RPMI7951 (cell line): ENCODE measurements at places on chromosomes 7 and 10. TPM values are rescaled to one million over a fixed set of nuclear protein-coding genes. Genes with fewer than 3 reads are reported as not detected.

The TRIM73 gene
- total RNA-seq, result under 0.01 and 0.29 TPM in 2 replicates

The FAM241B gene
- 0.36 TPM in 1 of 2 replicates, not detected in the other for total RNA-seq

DNA sequence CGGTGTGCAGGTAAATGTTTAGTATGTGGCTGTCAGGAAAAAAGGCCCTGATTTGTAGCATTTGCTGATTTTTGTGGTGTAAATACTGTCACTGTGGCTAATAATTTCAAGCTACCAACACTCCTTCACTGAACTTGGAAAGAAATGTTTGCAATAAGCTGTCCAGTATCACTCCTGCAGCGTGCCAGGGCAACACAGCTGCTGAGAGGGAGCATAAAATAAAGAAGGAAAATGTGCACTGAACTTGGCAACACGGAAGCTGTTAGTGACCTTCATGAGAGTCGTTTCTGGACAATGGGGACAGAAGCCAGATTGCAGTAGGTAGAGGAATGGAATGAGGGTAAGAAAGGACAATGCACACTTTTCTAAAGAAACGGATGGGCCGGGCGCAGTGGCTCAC, 37.9 kb upstream of the FHIP2A start:
- no peak for DNase-seq

DNA sequence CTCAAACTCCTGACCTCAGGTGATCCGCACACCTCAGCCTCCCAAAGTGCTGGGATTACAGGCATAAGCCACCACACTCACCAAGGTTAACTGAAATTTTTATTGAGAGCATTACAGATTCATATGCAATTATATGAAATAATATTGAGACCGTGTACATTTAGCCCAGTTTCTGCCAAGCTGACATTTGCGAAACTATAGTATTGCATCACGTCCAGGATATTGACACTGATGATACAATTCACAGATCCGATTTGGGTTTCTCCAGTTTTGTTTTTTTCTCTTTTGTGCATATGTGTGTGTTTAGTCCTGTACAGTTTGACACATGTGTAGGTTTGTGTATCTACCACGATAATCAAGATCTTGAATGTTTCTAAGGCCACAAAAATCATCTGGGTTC, 627.9 kb upstream of the FOXK1 start:
- DNase-seq, result no peak

DNA sequence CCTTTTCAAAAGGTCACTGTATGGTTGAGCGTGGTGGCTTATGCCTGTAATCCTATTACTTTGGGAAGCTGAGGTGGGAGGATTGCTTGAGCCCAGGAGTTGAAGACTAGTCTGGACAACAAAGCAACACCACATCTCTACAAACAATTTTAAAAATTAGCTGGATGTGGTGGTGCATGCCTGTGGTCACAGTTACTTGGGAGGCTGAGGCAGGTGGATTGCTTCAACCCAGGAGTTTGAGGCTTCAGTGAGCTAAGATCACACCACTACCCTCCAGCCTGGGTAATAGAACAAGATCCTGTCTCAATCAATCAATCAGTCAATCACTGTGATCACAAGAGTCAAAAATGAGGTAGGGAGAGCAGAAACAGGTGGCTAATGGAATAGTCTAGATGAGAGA, 97.0 kb downstream of the SUGCT start:
- DNase-seq, result no peak

DNA sequence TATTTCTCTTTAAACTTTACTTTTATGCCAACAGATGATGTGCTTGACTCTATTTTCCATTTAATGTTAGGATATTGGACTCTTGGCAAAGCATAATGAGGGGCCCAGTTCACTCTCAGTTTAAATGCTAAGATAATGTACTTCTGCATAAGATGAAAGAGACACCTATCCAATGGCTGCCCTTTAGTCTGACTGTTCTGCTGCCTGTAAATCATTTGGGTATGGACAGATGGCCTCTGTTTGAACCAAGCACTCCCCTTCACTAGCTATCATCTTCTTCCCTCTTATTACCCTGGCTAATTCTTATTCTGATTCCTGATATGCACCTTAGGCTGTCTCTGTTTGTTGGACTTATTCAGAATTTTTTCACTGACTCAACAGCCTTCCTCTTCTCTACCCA, 72.1 kb downstream of the SEM1 start:
- no peak for DNase-seq

The ARMC3 gene
- not detected in 2 replicates for total RNA-seq

GRCh38 chr7:116173051-116174028, 37.0 kb upstream of the TES start:
- DNase-seq, result peak; percentile 62

The PROSER2 gene
- total RNA-seq, result 0.84 and 1.6 TPM in 2 replicates

- DNase-seq, result peak; percentile 16
Observed at GRCh38 chr10:51397695-51398094, 301.7 kb downstream of the CSTF2T start.

- DNase-seq, result no peak
Observed at GRCh38 chr7:111074071-111074747, 16.7 kb upstream of the LRRN3 start.

The MYH16 gene
- total RNA-seq, result 1.1 and 1.2 TPM in 2 replicates

DNA sequence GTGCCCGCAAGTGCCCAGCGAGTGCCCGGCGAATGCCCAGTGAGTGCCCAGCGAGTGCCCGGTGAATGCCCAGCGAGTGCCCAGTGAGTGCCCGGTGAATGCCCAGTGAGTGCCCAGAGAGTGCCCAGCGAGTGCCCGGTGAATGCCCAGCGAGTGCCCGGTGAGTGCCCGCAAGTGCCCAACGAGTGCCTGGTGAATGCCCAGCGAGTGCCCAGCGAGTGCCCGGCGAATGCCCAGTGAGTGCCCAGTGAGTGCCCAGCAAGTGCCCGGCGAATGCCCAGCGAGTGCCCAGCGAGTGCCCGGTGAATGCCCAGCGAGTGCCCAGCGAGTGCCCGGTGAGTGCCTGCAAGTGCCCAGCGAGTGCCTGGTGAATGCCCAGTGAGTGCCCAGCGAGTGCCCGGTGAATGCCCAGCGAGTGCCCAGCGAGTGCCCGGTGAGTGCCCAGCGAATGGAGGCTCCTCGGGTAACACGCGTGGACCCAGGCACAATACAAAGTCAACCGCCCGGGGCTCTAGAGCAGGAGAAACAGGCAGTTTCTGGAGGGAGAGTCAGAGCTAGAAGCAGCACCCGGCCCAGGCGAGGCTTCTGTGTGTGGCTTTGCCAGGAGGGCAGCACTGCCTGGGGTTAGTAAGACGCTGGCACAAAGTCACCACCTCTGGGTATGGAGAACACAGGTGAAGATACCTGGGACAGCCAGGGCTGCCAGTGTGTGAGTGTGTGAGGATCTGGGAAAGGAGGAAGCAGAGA, 38.2 kb upstream of the CFAP46 start:
- DNase-seq, result no peak

The SPDYE1 gene
- not detected in 2 replicates for total RNA-seq

The CALD1 gene
- 209 and 259 TPM in 2 replicates for total RNA-seq

The TMEM213 gene
- not detected in 2 replicates for total RNA-seq

DNA sequence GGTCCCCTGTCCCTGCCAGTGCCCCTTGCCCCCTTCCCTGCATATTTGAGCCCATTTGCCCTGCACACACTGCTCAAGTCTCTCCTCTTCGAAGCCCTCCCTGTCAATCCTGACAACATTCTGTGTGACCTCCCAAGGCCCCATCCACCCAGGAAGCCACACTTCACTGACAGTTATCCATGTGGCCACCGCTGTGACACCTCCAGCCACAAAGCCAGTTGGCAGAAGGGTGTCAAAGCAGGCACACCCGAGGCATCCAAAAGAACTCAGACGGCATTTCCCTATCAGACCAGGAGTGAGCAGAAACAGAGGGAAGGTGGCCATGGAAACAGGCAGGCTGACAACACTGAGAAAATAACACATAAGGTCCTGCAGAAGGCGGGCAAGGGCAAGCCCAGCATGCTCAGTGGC, 4.6 kb downstream of the POLM start:
- DNase-seq, result no peak

The GNAT3 gene
- total RNA-seq, result not detected in 2 replicates

DNA sequence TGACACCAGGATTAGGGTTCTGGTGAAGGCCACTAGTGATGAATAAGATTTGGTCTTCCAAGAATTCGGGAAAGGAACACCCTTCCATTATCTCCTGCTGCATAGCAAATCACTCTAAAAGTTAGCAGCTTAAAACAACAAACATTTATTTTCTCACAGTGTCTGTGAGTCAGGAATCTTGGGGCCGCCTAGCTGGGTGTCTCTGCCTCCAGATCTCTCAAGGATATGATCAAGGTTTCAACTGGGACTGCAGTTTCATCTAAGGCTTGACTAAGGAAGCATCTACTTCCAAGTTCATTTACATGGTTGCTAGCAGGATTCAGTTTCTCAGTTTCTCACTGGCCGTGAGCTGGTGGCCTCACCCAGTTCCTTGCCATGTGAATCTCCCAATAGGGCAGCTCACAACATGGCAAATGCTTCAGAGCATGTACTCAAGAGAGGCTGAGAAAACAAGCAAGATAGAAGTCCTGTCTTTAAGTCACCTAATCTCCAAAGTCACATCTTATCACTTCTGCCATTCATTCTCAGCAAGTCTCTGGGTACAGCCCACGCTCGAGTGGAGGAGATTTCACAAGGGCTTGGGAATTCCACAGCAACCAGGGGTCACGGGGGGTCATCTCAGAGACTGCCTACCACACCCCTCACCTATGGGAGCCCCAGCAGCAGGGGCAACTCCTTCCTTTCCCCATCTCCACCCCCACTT, 26.8 kb downstream of the TLX1 start:
- DNase-seq, result no peak

The ASAH2 gene
- total RNA-seq, result 0.39 and 0.84 TPM in 2 replicates

GRCh38 chr7:151051108-151051507, 2.8 kb downstream of the ASIC3 start:
- peak; percentile 67 for DNase-seq

- no peak for DNase-seq
Observed at GRCh38 chr7:4799508-4800268, 24.3 kb downstream of the AP5Z1 start.

DNA sequence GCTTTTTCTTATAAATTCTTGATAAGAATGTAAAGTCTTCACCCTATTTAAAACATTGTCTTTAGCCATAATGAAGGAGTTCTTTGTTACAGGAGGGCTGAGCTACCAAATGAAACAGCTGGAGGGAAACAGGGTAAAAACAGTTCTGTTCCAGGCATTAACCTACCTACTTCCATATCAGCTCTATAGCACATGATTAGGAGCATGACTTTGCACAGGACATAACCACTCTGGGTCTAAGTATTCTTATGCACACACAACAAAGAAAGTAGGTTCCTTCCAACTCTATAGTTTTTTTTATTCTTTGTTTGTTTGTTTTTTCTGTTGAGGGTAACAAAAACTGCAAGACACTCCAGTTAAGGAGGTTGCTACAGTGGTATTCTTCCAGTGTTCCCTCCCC, 52.7 kb downstream of the SCIN start:
- DNase-seq, result no peak

DNA sequence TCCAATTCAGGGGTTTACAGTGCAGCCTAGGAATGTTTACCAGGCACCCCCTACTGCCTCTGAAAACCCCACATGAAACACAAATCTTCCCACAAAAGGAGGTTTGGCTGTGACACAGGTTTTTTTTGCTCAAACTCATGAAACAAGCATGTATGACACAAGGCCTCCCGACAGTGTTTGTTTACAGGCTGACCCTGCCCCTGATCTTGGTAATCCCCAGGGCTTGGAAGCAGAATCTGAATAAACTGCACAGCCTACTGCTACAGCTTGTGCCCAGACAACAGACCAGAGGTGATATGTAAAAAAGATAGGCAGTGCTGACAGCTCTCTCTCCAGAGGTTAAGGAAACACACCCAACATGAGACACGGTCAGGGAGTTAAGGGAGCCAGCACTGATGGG, 184.2 kb downstream of the KMT2E start:
- DNase-seq, result peak; percentile 38

The UCMA gene
- not detected in 2 replicates for total RNA-seq

DNA sequence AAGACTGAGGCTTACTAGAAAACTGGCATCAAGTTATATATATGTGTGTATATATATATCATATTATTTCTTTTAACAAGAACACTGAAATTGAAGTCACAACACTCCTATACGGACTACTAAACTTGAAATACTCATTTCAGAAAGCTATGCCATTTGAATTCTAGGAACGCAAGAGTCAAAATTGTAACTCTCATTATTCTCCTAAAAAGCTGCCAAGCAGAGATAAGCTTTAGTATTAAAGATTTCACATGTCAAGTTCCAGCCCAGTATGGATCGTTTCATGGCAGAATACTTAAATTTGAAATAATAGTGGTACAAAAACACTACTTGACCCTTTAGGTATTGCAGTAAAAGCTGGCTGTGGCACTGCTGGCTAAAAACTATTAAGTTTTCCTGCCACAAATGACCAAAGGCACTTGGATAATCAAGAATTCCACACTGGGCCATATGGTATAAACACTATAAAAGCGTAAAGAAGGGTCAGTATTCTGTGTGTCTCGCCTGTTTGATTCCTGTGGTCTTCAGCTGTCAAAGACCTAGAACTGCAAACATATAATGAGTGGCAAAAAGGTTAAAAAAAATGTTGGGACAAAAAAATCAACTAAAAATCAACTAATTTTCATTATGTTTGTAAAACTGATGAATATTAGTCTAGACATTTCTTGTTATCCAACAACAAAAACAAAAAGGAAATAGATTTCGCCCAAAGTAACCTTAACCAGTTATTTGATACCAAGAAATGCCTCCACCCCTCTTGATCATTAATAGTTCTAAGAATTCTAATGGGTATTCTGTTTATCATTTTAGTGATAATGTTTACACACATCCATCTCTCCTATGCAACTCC, 2.4 kb downstream of the CCDC71L start:
- DNase-seq, result no peak

DNA sequence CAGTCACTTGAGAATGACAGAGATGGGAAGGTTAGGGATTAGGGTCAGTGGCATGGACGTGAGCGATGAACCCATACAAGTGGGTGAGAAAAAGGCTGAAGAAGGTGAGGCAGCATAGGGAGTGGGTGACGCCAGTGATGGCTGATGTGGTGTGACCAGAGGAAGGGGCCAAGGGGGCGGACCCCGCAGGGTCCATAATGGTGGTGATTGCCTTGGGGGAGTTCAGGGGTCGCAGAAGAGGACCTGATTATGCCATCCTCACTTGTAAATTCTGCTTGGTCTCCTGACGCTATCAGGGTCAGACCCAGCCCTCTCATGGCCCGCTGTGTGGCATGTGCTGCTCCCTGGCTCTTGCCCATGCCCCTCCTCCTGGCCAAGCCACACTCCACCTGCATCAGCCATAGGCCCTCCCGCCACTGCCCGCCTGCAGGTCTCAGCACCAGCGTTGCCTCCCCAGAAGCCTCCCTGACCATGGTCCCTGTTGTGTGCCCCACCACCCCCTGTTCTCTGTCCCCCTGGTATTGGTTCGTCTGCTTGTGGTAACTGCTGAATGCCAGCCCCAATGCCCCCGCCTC, 235.7 kb downstream of the EBF3 start:
- DNase-seq, result no peak

DNA sequence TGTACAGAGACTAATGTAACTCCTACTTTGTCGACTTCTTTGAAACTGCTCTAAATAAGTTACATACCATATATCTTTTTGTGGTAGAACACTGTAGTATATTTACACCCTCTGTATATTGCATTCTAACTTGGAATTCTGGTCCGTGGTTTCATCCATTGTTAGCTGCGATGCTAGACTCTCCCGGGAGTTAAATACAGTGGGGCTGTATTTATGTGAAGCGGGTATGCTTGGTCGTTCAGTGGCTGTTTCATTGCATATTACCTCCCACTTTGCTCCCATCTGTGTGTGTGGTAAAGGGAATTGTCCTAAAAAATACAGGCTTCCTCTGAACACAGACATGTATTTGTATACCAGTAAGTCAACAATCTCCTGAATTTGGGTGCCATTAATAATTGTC, 231.1 kb downstream of the SLC25A13 start:
- DNase-seq, result no peak

GRCh38 chr10:89679986-89680385, 21.4 kb upstream of the KIF20B start:
- DNase-seq, result no peak
